ENCODE measurements at places on chromosomes 7 and 10. TPM values are rescaled to one million over a fixed set of nuclear protein-coding genes. Genes with fewer than 3 reads are reported as not detected.

Gene UNC5B
- total RNA-seq: 1.1 TPM

Gene SPDYE16
- total RNA-seq: 3.8 TPM

Gene C7orf33
- not detected for total RNA-seq

Gene ANKRD22
- total RNA-seq: not detected

Gene CHAT
- total RNA-seq: not detected

Gene GOT1
- total RNA-seq: 18.3 TPM

Gene CHRM2
- total RNA-seq: not detected

Gene PRLHR
- total RNA-seq: not detected

Gene PRF1
- total RNA-seq: 5.3 TPM

All from subcutaneous adipose tissue (tissue), 4 donors.